A549 treated with RU486 at 1 μM for 4 hours (cell line): ENCODE measurements at places on chromosomes 4 and X. TPM values are rescaled to one million over a fixed set of nuclear protein-coding genes. Genes with fewer than 3 reads are reported as not detected.

GPR82 gene
- total RNA-seq: not detected in 5 replicates

LRIT3 gene
- 0.05 to 0.10 TPM (median 0.06 TPM) in 3 of 5 replicates, not detected in the others for total RNA-seq

TCEANC gene
- 0.53 to 0.80 TPM (median 0.73 TPM) in 5 replicates for total RNA-seq

MXRA5 gene
- not detected in 5 replicates for total RNA-seq

TAB3 gene
- 4.4 to 10.8 TPM (median 10.2 TPM) in 5 replicates for total RNA-seq

BEX1 gene
- not detected in 5 replicates for total RNA-seq

NDUFB11 gene
- 140 to 194 TPM (median 173 TPM) in 5 replicates for total RNA-seq

AFP gene
- 1.7 to 13.1 TPM (median 2.3 TPM) in 5 replicates for total RNA-seq

SEC24D gene
- 11.2 to 17.4 TPM (median 15.6 TPM) in 5 replicates for total RNA-seq

ZNF518B gene
- 1.5 to 3.9 TPM (median 3.5 TPM) in 5 replicates for total RNA-seq

FAM193A gene
- 7.8 to 9.2 TPM (median 8.7 TPM) in 5 replicates for total RNA-seq

TSPAN7 gene
- total RNA-seq: 2.7 to 3.2 TPM (median 2.9 TPM) in 5 replicates

SPANXA1 gene
- total RNA-seq: 0.22 TPM in 1 of 5 replicates, not detected in the others

MND1 gene
- 10.6 to 19.7 TPM (median 13.5 TPM) in 5 replicates for total RNA-seq

LPAR4 gene
- total RNA-seq: not detected in 5 replicates

TFE3 gene
- total RNA-seq: 47.1 to 58.0 TPM (median 56.5 TPM) in 5 replicates

APELA gene
- total RNA-seq: not detected in 5 replicates

TENM3 gene
- total RNA-seq: 1.2 to 1.6 TPM (median 1.4 TPM) in 5 replicates

CD99 gene
- 250 to 272 TPM (median 264 TPM) in 5 replicates for total RNA-seq

SSX2B gene
- not detected in 5 replicates for total RNA-seq

TAF7L gene
- total RNA-seq: 0.06 to 0.24 TPM (median 0.22 TPM) in 3 of 5 replicates, not detected in the others
